CD4-positive, alpha-beta T cell (primary cell): ENCODE measurements at places on chromosomes 3 and 15.

GRCh38 chr3:124467980-124468902 lies 262.0 kb upstream of the UMPS start:
- no peak for DNase-seq

DNA sequence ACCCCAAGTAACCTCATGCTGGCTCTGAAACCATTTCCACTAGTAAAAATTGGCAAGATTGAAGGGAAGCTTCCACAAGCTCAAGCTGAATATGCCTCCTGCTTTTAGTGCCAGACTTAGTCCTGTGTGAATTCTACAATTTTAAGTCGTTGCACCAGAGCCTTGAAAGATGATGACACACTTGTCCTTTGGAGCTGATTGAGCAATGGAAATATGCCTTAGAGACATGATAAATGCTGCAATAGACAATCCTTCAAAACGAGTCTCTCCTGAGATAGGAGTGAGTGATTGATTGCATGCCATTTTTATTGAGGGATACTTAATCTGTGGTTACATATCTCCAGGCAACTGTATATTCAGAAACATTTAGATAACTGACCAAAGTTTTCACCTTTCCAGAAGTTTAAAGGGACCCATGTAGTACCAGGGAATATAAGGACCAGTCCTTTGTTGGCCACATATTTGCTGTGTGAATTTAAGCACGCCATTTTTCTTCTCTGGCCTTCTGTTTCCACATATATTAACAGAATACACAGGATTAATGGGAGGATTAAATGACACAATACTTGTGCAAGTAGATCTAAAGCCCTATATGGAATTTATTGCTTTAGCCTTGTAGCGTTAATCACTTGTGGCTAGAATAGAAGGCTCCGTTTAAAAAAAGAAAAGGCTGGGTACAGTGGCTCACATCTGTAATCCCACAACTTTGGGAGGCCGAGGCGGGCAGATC lies 65.1 kb downstream of the PPARG start:
- DNase-seq = peak; percentile 31

DNA sequence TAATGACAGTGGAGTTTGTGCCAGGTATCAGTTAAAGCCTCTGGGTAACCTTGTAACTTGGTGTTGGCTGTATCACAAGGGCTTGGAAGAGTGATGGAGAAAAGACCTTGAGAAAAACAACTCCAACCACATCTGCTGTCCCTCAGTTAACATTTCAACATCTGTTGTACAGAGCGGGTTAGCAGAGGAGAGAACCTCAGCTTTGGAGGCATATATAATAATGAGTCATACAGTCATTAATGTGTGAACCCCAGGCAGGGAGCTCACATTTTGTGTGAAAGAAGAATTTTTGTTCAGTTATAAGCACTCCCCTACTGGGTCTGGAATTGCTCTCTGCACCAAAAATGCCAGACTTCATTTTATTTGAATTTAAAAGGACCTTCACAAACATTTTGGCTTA lies 439.5 kb downstream of the PDCD6IP start:
- DNase-seq = no peak

DNA sequence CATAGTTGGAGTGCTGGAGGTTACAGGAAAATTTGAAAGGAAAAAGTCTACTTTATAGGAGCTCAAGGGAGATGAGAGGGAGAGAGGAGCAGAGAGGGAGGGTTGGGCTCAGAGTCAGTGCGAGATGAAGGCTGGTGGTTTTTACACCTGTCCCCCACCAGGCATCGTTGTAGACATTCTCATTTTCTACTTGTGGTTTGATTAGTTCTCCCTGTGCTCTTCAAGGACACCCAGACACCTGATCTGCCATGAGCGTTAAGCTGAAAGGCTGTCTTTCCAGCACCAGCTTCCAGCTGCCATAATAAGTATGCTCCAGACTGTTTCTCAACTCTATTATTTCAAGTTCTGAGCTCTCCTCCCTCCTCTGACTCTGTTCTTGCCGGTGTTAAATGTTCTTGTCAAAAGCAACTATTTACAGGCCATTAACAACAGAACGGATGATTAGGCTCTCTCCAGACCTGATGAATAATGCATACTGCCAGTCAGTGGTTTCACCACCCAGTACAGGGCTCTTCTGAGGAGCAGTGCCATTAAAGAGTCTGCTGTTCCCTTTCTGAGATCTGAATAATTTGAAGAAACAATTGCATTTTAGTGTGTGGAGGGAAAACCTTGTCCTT lies 514.6 kb upstream of the MCTP2 start:
- DNase-seq = no peak

DNA sequence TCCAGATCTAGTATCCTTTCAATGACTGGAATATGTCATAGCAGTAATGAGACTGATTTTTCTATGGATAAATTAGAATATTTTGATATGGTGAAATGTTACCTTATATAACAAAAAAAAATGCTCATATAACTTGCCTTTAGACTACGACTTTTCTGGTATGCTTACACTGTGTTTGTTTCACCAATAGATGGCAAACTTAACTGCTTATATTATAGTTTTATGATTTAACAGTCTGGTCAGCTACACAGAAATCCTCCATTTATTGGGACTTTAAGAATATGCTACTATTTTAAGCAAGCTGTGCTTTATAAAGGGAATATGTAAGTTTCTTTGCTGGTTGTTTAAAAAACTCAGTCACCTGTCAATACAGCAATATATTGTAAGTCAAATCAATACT lies 205.6 kb downstream of the VGLL3 start:
- no peak for DNase-seq

DNA sequence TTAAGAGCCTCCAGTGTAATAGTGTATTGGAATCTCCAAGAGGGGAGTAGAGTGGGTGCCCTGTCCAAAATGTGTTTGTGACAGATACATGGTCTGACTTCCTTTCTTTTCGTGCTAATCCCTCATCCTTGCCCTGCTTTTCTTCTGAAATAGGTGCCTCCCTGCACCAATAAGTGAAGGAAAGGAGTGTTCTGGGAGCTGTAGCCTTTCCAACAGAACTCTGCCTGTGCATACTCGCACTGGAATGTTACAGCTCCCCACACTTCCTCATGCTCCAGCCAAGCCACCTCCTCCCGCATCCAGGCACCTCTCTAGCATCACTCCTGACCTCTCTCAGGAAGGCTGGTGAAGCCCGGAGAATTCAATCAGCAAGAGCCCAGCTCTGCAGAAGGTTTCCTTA lies 478.0 kb downstream of the GABRG3 start:
- DNase-seq = no peak

DNA sequence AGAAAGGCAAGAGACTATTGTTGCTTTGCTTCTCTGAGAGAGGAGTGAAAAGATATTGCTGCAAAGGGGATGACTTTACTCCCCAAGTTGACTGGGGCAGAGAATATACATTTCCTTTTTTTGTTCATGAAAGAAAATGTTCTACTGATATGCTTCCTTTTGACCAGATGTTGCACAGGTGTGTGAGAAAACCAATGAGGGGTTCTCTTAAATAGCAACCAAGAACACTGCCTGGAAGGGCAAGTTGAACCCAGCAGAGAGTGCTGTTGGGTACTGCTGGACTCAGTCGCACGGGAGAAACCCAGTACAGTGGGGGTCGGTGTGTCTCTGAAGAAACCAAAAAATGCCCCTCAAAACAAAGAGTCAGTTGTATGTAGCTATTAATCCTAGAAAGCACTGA lies 101.2 kb downstream of the CHST2 start:
- DNase-seq = no peak
